ENCODE measurements at places on chromosomes 6 and 20. TPM values are rescaled to one million over a fixed set of nuclear protein-coding genes. Genes with fewer than 3 reads are reported as not detected.

- H3K4me3 ChIP-seq: no peak overlapping the region
- DNase-seq: no peak
- no peaks in the 10 kb centered on the region for H3K36me3 ChIP-seq
- no peaks in the 10 kb centered on the region for H3K27me3 ChIP-seq
- H3K27ac ChIP-seq: no peak overlapping the region
Observed at GRCh38 chr20:38138086-38138778, 26.8 kb downstream of the TGM2 start.

OR2H1 gene
- total RNA-seq: not detected

MAN1A1 gene
- 71.2 TPM for total RNA-seq

GRCh38 chr6:125659887-125660286 lies 89.5 kb upstream of the HEY2 start:
- H3K4me1 ChIP-seq: no peaks in the 10 kb centered on the region
- no peak for DNase-seq
- H3K4me3 ChIP-seq: no peak overlapping the region
- no peak overlapping the region for H3K27ac ChIP-seq

AVP gene
- not detected for total RNA-seq

- H3K4me3 ChIP-seq: no peak overlapping the region
- no peaks in the 10 kb centered on the region for H3K27me3 ChIP-seq
Observed at GRCh38 chr20:56928007-56928406, 298.9 kb downstream of the TFAP2C start.

GRCh38 chr20:51789434-51789833 lies 12.9 kb downstream of the SALL4 start:
- H3K4me3 ChIP-seq: no peak overlapping the region
- no peaks in the 10 kb centered on the region for H3K36me3 ChIP-seq
- DNase-seq: no peak
- H3K4me1 ChIP-seq: no peaks in the 10 kb centered on the region
- H3K27ac ChIP-seq: no peak overlapping the region
- H3K27me3 ChIP-seq: no peaks in the 10 kb centered on the region

Data from vagina (tissue), 2 donors.